ENCODE measurements at places on chromosomes 1 and 21.

DNA sequence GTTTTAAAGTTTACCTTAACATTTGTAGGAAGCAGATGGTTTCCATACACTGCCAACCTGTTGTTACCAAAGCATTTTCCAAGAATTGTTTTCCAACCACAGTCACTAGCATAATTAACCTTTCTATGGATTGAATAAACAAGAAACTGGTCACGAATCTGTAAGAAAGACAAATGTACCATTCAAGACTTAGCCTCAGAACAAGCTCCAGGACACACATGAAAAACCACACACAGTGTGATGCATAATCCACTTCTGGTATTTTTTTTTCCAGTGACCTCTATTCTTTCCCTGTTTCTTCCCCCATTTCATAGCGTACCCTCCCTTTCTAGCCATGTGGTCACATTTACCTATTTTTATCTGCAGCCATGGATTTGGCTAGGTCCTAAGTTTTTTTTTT, 29.6 kb upstream of the C1orf87 start:
- DNase-seq, result no peak

DNA sequence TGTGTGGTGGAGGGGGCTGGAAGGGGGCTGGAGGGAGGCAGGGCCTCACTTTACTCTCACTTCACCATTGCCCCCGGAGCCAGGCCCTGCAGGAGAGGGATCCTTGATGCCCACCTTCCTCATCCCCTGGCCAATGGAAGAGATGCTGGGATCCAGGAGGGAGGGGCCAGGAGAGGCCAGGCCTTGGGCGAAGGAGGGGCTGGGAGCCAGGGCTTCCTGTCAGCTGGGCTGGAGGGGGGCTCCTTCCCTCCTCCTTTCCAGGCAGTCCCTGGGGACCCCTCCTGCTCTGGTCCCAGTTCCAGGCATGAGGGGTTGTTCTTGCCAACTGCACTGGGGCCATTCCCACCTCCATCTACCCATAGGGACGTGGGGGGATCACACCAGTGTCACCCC, 5.7 kb downstream of the AHDC1 start:
- no peak for DNase-seq

- DNase-seq, result no peak
Measured at GRCh38 chr1:59164371-59164770, 132.5 kb upstream of the FGGY start.

DNA sequence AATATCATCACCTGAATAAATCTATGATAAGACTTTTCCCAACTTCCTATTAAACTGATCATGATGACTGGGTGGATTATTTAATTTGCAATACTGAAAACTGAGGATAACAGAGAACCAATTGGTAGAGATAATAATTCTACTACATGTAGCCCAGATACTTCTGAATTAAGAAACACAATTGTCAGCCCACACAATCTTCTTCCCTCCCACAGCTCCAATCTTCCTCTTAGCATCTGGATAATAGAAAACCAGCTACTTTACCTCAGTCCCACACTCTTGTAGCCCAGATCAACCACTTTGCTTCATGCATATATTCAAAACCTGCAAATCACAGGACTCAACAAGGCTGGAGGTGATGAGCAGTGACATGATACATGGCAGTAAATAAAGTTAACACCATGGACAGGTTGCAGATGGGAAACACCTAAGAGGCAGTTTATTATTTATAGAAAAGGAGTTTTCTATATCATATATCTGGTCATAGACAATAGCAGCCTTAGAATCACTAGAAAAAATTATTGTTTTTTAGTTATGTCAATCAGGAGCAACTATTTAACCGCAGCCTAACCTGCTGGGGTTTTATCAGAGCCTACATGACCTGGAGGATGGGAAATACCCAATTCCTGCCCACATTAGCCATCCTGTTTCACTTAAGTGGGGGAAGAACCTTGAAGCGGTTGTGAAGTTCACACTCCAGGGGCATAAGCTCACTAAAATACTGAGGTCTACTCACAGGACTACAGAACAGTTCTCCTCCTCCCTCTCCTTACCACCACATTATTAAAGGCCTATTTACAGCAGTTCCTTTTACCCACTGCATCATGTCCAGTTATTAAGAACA, 16.7 kb downstream of the FRRS1 start:
- peak; percentile 21 for DNase-seq

DNA sequence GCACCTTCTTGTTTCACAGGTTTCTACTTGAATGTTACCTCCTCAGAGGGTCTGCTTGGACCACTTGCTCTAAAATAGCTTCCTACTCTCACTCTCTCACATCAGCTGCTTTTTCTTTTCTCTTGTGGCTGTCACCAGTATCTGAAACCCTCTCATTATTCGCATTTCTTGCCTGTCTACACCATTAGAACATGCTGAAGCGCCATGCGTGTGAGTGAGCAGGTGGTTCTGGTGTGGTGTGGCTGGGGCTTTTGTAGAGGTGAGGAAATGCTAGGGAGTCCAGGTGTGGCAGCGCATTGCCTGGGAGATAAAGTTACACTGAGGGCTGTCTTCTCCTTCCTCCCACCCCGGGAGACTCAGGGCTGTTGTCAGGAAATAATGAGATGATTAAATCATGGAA, 4.1 kb downstream of the ZNF362 start:
- no peak for DNase-seq

DNA sequence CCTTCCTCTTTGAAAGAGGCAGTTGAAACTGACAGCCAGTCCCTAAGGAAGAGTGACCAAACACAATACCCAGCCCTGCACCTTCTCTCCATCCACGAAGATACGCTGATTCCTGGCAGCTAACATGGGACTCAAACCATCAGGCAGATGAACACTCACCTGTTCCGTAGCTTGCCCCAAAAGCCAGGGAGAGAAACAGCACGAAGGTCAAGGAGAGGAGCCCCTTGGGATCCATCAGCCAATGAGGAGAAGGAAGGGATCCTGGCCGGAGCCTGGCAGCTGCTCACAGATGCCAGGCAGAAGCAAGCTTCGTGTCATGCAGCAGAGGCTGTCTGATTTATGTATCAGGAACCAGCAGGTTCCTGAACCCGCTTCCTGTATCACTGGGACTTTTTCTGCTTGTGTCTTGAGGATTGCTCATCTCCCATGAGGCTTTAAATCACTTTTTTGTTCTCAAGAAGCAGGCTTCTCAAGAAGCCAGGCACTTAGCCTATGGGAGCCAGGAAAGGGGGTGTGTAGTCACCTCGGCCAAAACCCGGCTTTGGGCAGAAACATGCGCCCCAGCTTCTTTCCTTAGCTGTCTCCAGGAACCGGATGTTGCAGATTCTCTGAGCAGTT, at the start of gene SLAMF1:
TSS of gene SLAMF1 (minus strand) at position 334 of the 618 bp plus-strand sequence. CDS start at position 235, 99 bp downstream.
- peak; percentile 60 for DNase-seq

DNA sequence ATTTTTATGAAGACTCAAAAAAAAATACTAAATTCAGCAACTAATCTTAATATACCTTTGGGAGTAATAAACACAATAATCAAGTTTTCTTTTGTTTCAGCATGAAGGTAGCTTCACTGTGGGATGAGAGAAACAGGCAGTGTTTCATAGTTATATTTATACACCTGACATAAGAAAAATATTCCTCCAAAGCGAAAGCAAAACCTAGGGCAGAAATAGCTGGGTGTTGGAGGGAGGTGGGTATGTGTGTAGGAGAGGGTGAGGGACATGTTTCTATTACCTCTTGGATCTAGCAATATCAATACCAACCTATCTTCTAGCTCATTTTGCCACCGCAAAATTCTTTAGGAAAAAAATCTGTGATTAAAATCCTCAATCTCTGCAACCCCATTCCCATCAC, 24.9 kb upstream of the MAN1A2 start:
- DNase-seq, result peak; percentile 8

DNA sequence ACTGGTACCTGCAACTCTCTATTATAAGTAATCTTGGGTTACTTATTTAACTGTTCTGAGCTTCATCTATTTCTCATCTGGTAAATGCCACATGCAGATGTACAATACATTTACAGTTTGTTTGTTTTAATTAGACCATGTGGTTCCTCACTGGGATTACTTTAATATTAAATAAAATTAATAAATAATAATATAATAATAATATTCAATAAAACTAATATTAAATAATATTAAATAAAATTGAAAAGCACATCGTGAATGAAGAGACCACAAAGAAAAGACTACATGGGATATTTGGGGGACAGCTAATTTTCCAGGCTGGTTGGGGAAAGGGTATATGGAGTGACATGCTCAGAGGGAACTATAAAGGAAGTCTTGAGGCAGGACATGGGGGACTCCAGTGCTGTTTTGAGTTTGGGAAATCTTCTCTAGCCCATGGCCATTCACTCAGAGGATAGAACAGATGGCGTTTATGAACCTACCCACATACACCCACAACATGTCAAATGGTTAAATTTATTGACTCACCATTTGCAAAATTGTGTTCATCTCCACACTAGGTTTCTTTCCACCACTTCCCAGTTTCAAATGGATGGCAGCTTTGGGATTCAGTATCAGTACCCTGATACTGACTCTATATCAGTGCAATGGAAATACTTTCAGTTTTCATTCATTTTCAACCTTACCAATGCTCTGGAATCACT, 25.6 kb downstream of the DIRAS3 start:
- DNase-seq, result no peak

DNA sequence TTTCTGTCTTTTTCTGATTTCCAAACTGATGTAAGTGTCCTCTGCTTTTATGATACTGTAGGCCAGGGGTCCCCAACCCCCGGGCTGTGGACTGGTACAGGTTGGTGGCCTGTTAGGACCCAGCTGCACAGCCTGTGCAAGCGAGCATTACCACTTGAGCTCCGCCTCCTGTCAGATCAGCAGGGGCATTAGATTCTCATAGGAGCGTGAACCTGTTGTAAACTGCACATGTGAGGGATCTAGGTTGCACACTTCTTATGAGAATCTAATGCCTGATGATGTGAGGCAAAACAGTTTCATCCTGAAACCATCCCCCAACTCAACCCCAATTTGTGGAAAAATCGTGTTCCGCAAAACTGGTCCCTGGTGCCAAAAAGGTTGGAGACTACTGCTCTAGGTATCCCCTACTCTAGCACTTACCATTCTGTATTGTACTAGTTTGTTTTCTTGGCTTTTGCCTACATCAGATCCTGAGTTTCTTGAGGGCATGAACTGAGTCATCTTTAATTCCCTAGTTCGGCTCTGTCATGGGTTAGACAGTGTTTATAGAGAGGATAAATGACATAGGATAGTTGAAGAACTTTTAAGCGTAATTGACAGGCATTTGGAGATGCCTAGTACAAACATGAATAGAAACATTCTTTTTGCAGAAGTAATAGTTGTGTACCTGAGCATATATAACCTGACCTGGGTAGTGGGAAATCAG, 4.1 kb downstream of the ABCD3 start:
- no peak for DNase-seq

DNA sequence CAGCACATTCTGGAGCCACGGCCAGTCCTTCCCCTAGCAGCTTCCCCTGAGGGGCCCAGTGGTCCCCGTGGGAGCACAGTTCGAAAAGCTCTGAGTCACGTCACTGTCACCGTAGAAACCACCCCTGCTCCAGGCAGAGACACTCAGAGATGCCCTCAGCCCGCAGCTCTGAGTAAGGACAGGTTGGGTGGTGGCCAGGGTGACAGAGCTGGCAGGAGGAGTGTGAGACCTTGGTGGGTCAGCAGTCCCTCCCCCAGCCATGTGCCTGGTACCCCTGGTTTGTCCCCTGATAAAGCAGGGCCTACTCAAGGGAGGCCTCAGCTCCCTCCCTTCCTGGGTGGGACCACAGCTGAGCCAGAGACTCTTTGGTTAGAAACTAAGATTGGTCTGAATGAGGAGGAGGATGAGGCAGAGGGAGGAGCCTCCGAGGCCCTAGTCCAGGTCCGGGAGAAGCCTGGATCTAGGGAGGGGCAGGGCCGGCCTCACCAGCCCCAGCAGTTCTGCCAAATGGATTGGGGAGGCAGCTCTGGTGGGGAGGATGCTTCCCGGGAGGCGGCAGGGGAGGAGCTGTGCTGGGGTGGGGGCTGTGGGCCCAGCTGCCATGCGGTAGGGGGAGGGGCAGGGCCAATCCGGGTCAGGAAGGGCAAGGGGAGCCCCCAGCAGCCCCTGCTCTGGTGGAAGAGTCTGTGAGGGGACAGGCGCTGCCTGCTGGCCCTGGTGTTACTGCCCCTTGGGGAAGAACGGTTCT, 55.2 kb downstream of the SLC9A1 start:
- DNase-seq, result peak; percentile 88

GRCh38 chr1:220974431-220974830, 95.2 kb downstream of the HLX start:
- no peak for DNase-seq

DNA sequence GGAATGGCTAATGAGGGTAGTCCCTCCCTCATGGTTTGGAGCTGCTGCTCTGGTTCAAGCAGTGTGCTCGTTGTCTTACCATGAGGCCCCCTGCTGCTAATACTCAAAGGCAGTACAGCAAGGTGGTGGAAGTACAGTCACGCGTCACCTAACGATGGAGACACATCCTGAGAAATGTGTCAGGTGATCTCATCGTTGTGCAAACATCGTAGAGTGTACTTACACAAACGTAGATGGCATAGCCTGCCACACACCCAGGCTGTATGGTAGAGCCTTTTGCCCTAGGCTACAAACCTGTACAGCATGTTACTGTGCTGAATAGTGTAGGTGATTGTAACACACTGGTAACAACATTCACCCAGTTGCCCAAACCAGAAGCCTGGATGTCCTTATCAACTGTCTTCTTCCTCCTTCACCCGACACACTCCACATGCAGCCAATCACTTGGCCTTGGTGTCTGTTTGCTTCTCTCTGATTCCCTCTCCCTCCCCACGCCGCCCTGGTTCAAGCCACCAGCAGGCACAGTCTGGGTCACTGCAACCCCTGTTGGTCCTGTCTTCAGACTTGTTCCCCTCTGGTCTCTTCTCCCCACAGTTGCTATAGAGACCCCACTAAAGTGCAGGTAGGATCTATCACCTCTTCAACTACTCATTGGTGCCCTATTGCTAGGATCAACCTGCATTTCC, 6.0 kb upstream of the KCNA2 start:
- DNase-seq, result no peak

GRCh38 chr1:212257157-212257556, 28.1 kb upstream of the PPP2R5A start:
- no peak for DNase-seq

DNA sequence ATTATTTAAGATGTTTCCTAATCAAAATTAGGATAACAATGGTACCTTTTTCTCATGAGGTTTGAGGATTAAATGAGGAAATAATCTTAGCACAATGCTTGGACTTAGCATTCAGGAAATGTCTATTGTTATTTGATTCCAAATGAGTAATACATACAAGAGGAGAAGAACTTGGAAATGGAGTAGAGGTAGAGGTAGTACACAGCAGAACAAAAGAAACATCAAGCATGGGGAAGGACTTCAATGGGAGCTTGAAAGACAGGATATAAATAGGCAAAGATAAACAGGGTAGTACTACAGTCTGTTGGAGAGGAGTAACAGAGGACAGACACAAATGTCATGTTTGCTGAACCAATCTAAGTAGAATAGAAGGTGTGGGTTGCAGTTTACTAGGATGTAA, 59.5 kb upstream of the RGS2 start:
- DNase-seq, result no peak

Data from common myeloid progenitor, CD34-positive (primary cell).